ENCODE measurements at places on chromosomes 3 and 15. TPM values are rescaled to one million over a fixed set of nuclear protein-coding genes. Genes with fewer than 3 reads are reported as not detected.

CPLX3 gene
- not detected for total RNA-seq

GRCh38 chr3:5464649-5465048 lies 277.1 kb downstream of the EDEM1 start:
- no peak for DNase-seq

DNA sequence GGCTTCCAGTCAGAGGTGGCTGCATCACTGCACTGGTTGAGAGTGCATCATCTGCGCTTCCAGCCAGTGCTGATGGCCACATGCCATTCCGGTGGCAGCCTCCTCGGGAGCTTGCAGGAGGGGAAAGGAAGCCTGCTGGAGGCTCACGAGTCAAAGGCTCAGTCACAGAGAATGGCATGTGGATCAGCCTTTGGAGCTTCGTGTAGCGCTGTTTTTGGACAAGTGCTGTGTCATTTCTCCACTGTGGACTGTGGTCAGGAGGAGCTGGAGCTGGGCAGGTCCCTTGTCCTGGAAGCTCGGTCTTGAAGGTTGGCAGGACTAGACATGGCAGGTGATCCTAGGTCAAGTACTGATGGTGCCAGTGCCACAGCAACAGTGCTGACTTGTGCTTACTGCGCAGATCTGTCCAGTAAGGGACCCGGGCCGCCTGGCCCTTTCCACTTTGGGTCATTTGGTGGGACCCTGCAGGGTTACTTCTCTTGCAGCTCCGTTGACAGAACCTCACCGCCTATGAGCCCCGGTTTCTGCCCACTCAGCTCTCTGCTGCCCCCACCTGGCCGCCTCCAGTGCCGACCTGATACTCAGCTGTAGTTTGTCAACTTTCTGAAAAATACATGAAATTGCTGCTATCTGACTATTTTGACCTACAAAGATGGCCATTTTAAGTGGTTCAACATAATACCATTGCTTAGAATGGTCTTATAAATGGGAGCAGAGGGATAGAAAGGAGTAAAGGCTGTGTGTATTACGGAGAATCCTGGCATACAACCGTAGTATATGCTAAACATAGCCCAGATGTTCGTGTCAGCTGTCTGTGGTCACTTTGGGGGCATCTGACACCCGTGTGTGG lies 27.6 kb upstream of the TRPM1 start:
- DNase-seq: peak; percentile 80

GOLGA6D gene
- not detected for total RNA-seq
